ENCODE measurements at places on chromosomes 7 and 10.

GRCh38 chr10:26854524-26854923 is 6.2 kb downstream of the ABI1 start:
- DNase-seq, result no peak

DNA sequence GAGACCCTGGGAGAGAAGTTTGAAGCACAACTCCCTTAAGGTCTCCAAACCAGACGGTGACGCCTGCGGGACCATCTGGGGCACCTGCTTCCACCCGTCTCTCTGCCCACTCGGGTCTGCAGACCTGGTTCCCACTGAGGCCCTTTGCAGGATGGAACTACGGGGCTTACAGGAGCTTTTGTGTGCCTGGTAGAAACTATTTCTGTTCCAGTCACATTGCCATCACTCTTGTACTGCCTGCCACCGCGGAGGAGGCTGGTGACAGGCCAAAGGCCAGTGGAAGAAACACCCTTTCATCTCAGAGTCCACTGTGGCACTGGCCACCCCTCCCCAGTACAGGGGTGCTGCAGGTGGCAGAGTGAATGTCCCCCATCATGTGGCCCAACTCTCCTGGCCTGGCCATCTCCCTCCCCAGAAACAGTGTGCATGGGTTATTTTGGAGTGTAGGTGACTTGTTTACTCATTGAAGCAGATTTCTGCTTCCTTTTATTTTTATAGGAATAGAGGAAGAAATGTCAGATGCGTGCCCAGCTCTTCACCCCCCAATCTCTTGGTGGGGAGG is 10.8 kb downstream of the SERPINE1 start:
- DNase-seq, result no peak

GRCh38 chr7:4444106-4444505 is 238.0 kb upstream of the FOXK1 start:
- no peak for DNase-seq

DNA sequence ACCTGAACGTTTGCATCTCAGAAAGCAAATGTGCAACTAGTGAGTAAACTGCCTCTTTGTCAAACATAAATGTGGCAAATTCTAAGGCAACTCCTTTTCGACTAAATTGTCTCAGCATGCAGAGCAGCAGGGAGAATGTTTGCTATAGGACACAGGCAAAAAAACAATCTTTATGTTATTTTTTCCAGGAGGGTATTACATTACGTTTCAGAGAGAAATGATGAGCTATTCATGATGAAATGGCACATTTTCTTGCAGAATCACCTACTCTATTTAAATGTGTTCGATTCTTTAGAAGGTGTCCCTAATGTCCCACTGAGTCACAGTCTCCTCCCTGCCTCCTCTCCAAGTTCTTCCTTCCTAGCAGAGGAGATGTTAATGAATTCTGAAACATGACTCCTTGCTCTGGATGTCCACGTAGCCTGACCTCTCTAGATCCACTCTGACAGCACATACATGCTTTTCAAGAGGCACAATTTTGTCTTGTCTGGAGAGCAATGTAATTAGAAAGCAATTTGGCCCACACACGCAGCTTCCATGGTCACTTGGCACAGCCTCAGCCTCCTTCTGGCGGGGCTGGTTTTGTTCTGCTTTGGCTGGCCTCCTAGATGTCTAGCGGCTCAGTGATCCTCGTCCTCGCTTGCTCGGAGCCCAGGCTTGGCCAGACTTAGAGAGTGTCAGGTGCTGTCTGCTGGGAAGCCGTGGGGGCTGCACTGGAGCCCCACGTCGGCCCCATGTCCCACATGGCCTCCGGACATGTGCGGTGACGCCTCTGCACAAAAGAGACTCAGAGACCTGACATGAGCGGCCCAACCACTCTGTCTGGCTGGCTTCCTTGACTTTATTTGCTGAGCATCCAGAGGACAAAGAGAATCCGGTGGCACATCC is 125.7 kb upstream of the ZNF438 start:
- no peak for DNase-seq

- DNase-seq, result no peak
Measured at GRCh38 chr10:94281654-94282053, 81.1 kb downstream of the NOC3L start.

- no peak for DNase-seq
Measured at GRCh38 chr10:17241611-17242333, 13.7 kb downstream of the VIM start.

DNA sequence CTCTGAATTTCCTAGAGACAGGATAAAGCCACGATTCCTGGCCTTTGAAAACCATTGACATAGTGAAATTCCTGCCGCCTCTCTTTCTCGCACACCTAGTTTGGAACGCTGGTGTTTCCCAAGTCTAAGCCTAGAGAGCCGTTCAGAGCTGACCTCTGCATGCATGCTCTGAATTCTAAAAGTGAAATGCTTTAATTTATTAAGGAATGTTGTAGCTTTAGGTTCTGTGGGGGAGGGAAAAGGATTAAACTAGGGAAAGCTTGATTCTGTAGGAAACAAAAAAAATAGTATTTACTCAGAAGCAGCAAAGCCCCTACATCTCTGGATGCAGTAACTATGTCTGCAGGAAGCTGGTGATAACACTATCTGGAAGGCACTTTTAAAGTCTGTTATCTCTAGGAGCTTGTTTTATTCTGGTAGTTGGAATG is 27.3 kb downstream of the PFKP start:
- DNase-seq, result no peak

GRCh38 chr7:122433765-122434164 is 129.2 kb upstream of the FEZF1 start:
- DNase-seq, result no peak

GRCh38 chr10:46255801-46256747 is 30.7 kb upstream of the ANTXRL start:
- no peak for DNase-seq

DNA sequence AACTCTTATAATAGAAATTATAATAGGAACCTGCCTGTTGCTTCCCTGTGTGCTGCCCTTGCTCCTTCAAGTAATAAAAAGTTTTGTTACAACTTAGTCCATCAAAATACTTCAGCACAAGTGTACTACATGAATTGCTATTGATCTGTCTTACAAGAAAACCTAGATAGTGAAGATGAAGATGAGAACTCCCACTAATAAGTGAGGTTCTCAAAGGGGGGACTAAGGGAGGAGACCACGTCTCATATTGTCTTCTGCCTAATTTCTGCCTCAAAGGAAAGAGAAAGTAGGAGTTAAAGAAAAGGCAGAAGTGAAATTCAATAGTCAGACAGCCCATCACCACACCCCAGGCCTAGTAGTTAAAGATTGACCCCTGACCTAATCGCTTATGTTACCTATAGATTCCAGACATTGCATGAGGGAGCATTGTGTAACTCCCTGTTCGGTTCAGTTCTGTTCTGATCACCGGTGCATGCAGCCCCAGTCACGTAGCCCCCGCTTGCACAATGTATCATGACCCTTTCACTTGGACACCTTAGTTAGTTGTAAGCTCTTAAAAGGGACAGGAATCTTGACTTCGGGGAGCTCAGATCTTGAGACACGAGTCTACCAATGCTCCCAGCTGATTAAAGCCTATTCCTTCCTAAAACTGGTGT is 18.2 kb upstream of the CHST3 start:
- no peak for DNase-seq

GRCh38 chr7:24991353-24991752 is 11.4 kb upstream of the OSBPL3 start:
- no peak for DNase-seq

- DNase-seq, result no peak
Measured at GRCh38 chr10:54665095-54665494, 135.9 kb downstream of the PCDH15 start.

DNA sequence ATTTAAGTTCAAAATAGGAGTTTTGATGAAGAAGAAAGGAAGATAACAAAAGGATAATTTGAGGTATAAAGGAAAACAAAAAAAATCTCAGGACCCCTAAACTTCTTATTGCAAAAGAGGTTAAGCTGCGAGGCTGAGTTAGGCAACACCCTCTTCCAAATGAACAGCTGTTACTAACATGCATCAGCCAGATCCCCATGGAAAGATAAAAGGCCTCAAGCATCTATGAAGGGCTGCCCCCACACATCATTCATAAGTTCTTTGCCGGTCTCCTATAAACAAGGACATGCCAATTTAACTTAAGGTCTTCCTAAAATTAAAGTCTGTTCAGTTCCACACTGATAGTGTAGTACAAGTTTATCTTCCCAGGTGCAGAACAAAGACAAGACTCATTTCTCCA is 75.8 kb upstream of the IMMP2L start:
- DNase-seq, result no peak

- no peak for DNase-seq
Measured at GRCh38 chr7:126698909-126699308, 553.8 kb downstream of the GRM8 start.

DNA sequence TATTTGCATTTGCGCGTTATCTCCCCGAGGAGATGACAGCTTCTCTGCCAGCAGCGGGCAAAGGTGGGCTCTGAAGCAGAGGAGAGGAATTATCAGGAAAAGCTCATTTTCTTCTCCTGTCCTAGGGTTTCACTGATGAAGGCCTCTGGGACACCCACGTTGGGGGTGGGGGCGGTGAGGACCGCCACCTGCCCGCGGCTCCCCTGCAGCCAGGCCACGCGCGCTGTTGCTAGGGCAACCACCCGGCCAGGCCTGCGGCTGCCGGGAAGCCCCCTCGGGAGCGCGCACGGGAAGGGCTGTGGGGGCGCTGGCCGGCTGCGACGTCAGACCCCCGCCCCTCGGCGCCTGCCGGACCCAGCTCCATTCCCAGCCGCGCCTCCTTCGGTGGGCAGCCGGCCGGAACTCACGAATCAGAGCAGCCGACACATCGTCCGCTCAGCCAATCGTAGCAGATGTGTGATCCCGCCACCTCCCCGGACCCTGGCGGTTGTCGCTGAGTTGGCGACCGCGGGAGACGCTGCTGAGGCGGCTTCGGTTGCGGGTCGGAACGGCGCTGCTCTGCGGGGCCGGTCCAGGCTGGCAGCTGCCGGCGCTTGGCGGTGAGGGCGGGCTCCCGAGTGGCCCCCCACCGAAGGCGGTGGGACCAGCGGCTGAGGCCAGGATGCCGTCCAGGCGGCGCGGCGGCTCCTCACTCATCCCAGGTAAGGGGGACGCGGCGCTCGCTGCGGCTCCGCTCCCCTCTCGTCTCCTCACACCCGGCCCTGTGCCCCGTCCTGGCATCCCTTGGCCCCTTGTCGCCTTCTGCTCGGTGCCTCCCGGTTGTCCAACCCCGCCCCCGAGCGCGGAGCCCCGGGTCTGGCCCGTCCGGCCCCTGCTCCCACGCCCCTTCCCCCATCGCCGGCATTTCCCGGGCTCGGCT is at the start of gene TPST1:
TSS of gene TPST1 (plus strand) at position 513 of the 919 bp plus-strand sequence. CDS start 35,092 bp downstream, outside the sequence.
- peak; percentile 90 for DNase-seq

DNA sequence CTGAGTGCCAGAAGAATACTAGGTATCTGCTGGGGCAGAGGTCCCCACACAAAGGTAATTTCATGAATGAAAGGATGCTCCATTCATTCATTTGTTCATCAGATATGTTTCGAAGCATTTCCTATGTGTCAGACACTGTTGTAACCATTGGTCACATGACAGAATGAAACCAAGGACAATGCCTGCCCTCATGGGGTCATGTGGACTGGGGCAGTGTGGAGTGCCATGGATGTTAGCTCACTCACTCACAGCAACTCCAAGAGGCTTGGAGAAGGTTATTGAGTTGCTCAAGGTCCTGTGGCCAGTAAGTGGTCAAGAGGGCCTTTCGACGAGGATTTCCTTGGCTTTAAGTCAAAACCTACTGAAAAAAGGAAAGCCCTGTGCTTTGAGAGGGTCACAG is 223.5 kb downstream of the ARHGAP12 start:
- no peak for DNase-seq

GRCh38 chr7:81013083-81013817 is 94.4 kb upstream of the SEMA3C start:
- DNase-seq, result no peak

- DNase-seq, result no peak
Measured at GRCh38 chr7:520503-521161, 986 bp upstream of the PDGFA start.

DNA sequence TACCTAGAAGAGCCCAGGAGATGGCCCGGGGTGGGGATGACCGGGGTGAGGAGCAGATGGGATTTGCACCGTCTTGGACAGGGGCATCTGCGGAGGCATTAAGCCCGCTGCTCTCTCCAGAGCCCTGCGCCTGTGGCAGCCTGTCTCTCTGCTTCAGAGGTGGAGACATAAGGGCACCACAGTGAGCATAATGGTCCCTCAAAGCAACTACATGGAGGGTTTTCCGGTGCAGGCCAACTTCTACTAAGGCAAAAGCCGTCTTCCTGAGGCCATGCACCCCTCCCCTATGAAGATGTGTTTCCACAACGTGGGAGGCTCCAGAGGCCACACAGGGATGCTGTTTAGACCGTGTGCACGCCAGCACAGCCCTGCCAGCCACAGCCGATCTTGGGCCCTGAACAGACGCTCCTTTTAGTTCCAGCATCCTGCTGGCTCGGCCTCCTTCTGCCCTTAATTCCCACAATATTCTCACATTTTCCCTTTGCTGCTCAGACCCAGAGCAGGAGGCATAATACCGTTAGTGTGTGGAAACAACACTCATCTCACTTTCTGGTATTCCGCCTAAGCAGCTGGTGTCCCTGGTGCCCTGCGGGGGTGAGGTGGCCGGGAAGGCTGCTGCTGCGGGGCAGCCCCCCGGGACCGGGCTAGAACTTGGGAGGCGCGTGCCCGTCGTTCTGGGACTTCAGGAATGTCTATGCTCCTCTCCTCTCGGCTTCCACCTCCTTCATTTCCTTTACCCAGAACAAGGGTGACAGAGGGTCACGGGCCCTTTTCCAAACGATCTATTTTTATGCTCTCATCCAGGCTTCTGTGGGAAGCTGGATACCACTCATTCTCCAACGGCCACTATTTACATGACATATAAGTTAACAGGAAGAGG is 266.9 kb downstream of the TNS3 start:
- DNase-seq, result peak; percentile 42

- DNase-seq, result no peak
Measured at GRCh38 chr10:34290412-34291081, 524.5 kb downstream of the PARD3 start.

GRCh38 chr10:6493521-6494441 is 86.3 kb downstream of the PRKCQ start:
- no peak for DNase-seq

DNA sequence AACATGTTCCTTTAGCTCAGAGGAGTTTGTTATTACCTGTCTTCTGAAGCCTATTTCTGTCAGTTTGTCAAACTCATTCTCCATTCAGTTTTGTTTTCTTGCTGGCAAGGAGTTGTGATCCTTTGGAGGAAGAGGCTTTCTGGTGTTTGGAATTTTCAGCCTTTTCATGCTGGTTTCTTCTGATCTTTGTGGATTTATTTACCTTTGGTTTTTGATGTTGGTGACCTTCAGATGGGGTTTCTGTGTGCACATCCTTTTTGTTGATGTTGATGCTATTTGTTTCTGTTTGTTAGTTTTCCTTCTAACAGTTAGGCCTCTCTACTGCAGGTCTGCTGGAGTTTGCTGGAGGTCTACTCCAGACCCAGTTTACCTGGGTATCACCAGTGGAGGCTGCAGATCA is 118.6 kb downstream of the PPP1R9A start:
- DNase-seq, result no peak

GRCh38 chr10:12121673-12122072 is 7.8 kb upstream of the SEC61A2 start:
- DNase-seq, result no peak

DNA sequence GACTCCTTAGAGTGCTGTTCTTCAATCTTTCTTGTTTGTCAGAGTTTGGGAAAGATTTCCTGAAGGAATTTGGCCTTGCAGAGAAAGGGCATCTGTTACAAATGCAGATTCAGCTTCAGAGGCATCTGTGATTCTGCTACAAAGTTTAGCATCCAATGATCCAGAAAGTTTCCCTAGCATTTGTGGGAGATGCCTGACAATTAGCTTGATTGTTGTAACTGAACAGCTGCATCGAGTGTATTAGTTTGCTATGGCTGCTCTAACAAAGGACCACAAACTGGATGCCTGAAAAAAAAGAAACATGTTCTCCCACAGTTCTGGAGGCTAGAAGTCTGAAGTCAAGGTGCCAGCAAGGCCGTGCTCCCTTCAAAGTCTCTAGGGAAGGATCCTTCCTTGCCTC is 365.1 kb downstream of the GRID1 start:
- no peak for DNase-seq
